ENCODE measurements at places on chromosomes 12 and 14. TPM values are rescaled to one million over a fixed set of nuclear protein-coding genes. Genes with fewer than 3 reads are reported as not detected.

DNA sequence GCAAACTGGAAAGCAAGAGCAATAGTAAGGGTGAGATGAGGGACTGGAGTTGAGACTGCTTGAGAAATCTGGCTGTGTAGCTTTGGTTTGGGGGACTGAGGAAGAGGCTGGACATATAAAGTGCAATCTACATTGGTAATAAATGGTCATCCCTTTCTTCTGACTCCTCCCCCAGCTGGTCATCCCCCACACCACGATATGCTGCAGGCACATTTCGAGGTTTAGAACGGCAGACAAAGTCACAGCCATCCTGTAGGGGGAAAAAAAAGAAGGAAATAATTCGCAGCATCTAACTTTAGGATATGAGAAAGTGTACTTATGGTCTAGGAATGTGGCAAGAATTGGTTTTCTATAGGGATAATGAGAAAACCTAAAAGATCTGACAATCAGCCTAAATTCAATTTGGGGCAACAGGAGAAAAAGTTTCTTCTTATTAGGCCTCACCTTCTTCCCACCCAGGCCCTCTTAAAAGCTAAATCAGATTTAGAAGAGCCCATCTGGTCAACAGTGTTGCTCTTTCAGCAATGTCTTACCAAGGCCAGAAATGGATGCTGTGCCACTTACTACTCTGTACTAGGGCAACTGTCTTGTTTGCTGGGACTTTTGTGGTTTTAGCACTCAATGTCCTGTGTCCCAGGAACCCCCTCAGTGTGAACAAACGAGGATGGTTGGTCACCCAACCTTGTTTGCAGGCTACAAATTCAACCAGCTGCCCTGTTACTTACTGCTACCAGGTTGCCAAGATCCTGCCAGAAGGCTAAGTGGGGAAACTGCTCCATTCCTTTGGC is 7.6 kb downstream of the M6PR start:
- peaks cover 69% of the 10 kb centered on the region for H3K36me3 ChIP-seq
- peaks cover 5% of the 10 kb centered on the region for H3K4me1 ChIP-seq
- H3K27ac ChIP-seq: no peak overlapping the region
- no peak overlapping the region for H3K4me3 ChIP-seq

- H3K27ac ChIP-seq: no peak overlapping the region
- no peak for DNase-seq
- H3K4me3 ChIP-seq: no peak overlapping the region
Observed at GRCh38 chr12:111886662-111887545, 44.9 kb downstream of the MAPKAPK5 start.

DNA sequence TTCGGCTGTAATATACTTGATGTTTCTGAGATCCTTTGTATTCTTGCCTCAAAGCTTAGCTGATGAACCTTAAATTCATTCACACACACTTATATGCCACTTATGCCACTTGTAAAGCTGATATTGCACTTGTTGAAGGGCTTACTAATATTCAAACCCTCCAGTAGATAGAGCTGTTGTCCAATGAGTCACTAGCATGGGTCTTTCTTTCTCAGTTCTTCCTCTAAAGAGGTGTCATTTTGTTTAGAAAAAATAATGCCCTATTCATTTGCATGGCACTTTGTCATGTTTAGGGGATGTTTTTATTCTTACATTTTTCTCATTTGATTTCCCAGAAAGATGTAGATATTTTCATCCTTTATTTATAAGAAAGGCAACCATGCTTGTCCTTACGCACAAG is 56.4 kb downstream of the MON2 start:
- H3K4me1 ChIP-seq: peaks cover 6% of the 10 kb centered on the region
- peaks cover 11% of the 10 kb centered on the region for H3K36me3 ChIP-seq
- H3K27me3 ChIP-seq: no peaks in the 10 kb centered on the region
- H3K27ac ChIP-seq: no peak overlapping the region
- no peak for DNase-seq

DNA sequence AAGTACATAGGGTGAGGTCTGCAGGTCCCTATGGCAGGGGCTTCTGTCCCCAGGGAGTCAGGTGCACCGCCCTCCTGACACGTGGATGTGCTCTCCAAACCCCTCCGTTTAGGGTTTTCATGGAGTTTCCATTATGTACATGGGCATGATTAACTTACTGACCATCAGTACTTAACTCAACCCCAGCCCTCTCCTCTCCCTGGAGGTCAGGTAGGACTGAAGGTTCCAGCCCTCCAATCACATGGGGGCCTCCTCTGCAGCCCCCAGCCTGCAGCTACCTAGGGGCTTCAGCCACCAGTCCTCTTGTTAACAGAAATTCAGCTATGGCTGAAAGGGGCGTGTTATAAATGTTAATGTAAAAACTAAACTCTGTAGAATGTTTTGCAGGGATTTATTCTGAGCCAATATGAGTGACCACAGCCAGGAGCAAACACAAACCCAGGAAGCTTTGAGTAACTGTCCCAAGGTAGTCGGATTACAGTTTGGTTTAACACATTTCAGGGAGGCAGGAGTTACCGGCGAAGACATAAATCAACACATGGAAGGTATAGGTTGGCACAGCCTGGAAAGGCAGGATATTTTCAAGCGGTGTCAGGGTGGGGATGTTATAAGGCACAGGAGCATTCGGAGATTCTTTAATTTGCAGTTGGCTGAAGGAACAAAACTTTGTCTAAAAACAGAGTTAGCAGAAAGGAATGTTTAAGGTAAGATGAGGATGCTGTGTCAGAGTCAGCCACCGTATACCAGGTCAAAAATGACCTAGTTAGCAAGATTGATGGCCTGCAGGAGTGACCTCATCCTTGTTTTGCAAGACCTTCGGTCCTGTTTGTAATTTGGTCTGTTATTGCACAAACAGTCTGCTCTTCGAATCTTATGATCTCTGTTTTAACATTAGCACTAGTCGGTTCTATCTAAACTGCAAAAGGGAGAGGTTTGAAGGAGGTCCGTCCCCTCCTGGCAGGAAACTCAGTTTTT is 75.2 kb downstream of the TNFAIP2 start:
- H3K36me3 ChIP-seq: no peaks in the 10 kb centered on the region
- no peak for DNase-seq
- no peak overlapping the region for H3K4me3 ChIP-seq
- H3K4me1 ChIP-seq: no peaks in the 10 kb centered on the region
- H3K27me3 ChIP-seq: no peaks in the 10 kb centered on the region

- no peak overlapping the region for H3K4me3 ChIP-seq
- H3K27ac ChIP-seq: no peak overlapping the region
- no peak for DNase-seq
- H3K27me3 ChIP-seq: no peaks in the 10 kb centered on the region
- no peaks in the 10 kb centered on the region for H3K36me3 ChIP-seq
- no peaks in the 10 kb centered on the region for H3K4me1 ChIP-seq
Observed at GRCh38 chr12:74890237-74890599, 319.4 kb downstream of the KCNC2 start.

DNA sequence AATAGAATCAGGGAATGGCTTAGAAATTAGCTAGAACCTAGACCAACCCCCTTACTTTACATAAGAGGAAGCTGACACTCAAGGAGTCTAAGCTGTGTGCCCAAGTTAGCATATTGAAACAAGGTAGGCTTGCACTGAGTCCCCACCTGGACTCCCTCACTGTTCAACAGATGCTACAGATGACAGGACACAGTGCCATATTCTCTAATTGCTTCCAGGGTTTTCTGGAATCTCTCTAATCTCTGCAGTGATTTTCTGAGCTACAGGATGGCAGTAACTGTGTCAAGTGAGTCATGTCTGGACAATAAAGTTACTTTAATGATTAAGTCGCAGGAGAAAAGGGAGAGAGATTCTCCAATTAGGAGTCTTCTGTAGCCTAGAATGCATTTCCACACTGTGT is 35.8 kb downstream of the AKAP6 start:
- H3K4me1 ChIP-seq: no peaks in the 10 kb centered on the region
- no peaks in the 10 kb centered on the region for H3K27me3 ChIP-seq
- H3K27ac ChIP-seq: no peak overlapping the region
- no peak for DNase-seq
- no peaks in the 10 kb centered on the region for H3K36me3 ChIP-seq
- no peak overlapping the region for H3K4me3 ChIP-seq

GRCh38 chr14:92259613-92260357 is 63.2 kb upstream of the SLC24A4 start:
- H3K27ac ChIP-seq: no peak overlapping the region
- H3K36me3 ChIP-seq: no peaks in the 10 kb centered on the region
- H3K4me3 ChIP-seq: peak overlapping the region; percentile 19
- no peaks in the 10 kb centered on the region for H3K4me1 ChIP-seq
- no peak for DNase-seq

GRCh38 chr12:49328816-49329215 is 5.8 kb downstream of the TROAP start:
- peaks cover 11% of the 10 kb centered on the region for H3K4me1 ChIP-seq
- no peak overlapping the region for H3K4me3 ChIP-seq
- DNase-seq: no peak
- no peaks in the 10 kb centered on the region for H3K27me3 ChIP-seq
- H3K36me3 ChIP-seq: no peaks in the 10 kb centered on the region

- no peaks in the 10 kb centered on the region for H3K36me3 ChIP-seq
- no peaks in the 10 kb centered on the region for H3K4me1 ChIP-seq
- H3K27ac ChIP-seq: no peak overlapping the region
- DNase-seq: no peak
- no peak overlapping the region for H3K4me3 ChIP-seq
- H3K27me3 ChIP-seq: peaks cover 2% of the 10 kb centered on the region
Observed at GRCh38 chr12:98227162-98227561, 288.2 kb upstream of the TMPO start.

- H3K27me3 ChIP-seq: no peaks in the 10 kb centered on the region
- DNase-seq: no peak
- no peak overlapping the region for H3K4me3 ChIP-seq
- no peaks in the 10 kb centered on the region for H3K4me1 ChIP-seq
- no peak overlapping the region for H3K27ac ChIP-seq
Observed at GRCh38 chr12:93979189-93979588, 169.2 kb upstream of the PLXNC1 start.

DNA sequence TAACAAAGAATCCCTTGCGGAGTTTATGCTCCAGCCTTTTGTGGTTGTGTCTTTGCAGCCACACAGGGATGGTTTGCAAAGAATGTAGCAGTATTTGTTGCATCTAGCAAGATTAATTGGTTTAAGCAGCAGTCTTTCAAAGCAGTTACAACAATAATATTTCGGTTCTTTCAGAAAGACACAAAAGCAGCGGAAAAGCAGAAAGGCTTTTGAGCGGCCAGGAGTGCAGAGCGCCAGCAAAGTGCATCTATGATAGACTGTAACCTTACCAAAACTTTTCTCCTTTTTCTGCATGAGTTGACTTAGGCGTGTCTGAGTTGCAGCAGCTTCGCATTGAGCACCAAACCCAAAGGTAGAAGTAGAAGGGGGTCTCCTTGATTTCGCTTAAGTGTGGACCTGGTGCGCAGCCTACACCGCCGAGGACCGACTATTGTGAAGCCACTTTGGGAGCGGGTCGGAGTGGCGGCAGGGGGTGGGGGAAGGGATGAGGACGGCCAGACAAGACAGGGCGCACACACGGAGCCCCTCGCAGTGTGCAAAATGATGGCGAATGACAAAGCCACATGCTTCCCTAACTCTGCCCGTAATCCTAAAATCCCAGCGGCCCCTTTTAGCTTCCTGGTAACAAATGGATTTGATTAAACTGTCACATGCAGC is 1.2 kb downstream of the LMO3 start:
- no peak for DNase-seq
- no peak overlapping the region for H3K27ac ChIP-seq
- no peaks in the 10 kb centered on the region for H3K36me3 ChIP-seq
- H3K4me3 ChIP-seq: no peak overlapping the region
- no peaks in the 10 kb centered on the region for H3K4me1 ChIP-seq

DNA sequence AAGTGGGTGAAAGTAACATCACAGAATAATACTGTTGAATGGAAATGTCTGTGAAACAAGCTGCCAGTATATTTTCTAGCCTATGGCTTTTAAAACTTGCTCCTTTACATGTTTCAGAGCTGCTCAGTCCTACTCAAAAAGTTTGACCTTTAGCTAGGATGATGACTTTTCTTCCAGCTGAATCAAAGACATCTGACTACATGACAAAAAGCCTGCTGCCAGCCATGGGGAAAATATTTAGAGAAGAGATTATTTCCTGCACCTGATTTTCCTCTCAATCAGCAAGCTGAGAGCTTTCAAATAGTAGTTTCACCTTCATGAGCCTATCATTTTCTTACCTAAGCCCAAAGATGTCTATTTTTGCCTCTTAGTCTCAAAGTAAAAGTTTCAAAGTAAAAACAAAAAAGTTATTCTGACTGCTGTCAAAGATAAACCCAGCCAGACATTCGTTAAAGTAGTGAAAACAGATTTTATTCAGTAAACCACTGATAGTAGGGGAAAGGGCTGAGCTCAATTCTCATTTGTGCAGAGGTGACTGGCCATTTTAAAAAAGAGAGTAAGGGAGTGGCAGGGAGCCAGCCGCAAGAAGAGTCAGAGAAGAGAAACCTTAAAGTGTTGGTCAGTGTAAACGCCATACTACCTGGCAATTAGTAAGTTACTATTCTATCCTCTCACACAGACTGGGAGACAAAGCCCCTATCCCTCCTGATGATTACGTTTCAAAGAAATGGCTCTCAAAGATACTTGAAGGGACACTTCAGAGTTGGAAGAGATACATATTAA is 2.2 kb downstream of the ATP6V1D start:
- H3K27ac ChIP-seq: no peak overlapping the region
- DNase-seq: no peak
- H3K27me3 ChIP-seq: no peaks in the 10 kb centered on the region
- H3K36me3 ChIP-seq: peaks cover 5% of the 10 kb centered on the region
- no peak overlapping the region for H3K4me3 ChIP-seq

GRCh38 chr12:119354172-119354571 is 19.6 kb downstream of the CCDC60 start:
- H3K4me1 ChIP-seq: no peaks in the 10 kb centered on the region
- H3K36me3 ChIP-seq: no peaks in the 10 kb centered on the region
- no peaks in the 10 kb centered on the region for H3K27me3 ChIP-seq
- no peak overlapping the region for H3K27ac ChIP-seq

DNA sequence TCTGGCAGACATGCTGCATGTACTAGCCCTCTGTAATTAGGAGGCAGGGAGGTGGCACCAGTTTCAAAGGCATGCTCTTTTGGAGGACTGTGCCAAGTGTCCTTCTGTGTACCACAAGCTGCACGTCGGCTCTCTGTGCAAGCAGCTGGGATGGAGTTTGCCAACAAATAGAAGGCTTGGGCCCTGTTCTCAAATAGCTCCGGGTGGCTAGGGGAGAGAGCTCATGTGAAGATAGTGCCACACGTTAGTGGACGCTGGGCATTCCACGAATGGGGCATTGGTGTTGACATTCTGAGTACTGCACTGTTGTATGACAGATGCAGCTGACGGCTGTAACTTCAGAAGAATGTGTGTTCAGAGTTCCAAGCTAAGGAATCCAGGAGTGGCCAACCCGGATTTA is 4.4 kb downstream of the AACS start:
- H3K27ac ChIP-seq: no peak overlapping the region
- DNase-seq: no peak
- H3K27me3 ChIP-seq: no peaks in the 10 kb centered on the region
- H3K4me1 ChIP-seq: peaks cover 12% of the 10 kb centered on the region

The TMEM52B gene
- not detected for polyA plus RNA-seq

The SDR9C7 gene
- not detected for polyA plus RNA-seq

The HOXC10 gene
- polyA plus RNA-seq: not detected

The DNAI7 gene
- polyA plus RNA-seq: not detected

The KRT74 gene
- polyA plus RNA-seq: not detected

The NRIP2 gene
- polyA plus RNA-seq: 0.91 TPM

The KRT2 gene
- not detected for polyA plus RNA-seq

The KRT86 gene
- not detected for polyA plus RNA-seq

The SIX6 gene
- polyA plus RNA-seq: not detected

The SIX1 gene
- polyA plus RNA-seq: not detected

The ACSM4 gene
- polyA plus RNA-seq: not detected

All from CD4-positive, CD25-positive, alpha-beta regulatory T cell (primary cell).